ENCODE measurements at places on chromosomes 11 and 22.

GRCh38 chr11:99555486-99555885, 534.7 kb downstream of the CNTN5 start:
- DNase-seq: no peak

- DNase-seq: no peak
Observed at GRCh38 chr11:39817241-39817640, 1642.2 kb downstream of the LRRC4C start.

DNA sequence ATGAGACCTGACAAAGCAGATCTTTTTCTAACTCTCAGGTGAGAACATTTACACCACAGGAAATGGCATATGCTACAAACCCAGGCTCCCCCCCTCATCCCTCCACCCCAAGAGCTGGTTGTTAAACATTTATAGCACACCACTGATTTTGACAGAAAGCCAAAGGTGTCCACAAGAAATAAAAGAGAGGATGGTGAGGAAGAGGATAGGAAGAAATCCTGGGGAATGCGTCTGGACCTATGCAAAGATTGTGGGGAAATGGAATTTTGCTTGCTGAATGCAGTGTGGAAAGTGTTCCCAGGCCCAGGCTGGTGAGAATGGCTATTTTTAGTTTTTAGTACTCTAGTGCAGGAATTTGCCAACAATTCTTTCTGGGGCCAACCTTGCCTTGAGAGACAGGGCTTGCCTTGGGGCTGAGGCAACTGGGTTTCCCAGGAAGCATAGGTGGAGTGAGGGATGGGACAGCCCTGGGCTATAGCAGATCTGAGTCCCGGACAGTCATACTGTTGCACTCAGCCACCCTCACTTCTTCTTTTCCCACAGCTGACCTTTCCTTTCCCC, 163.9 kb downstream of the ADAMTS15 start:
- peak; percentile 72 for DNase-seq

- no peak for DNase-seq
Observed at GRCh38 chr11:83523676-83524075, 237.5 kb upstream of the CCDC90B start.

- no peak for DNase-seq
Observed at GRCh38 chr22:44995105-44995514, 14.7 kb downstream of the PHF21B start.

DNA sequence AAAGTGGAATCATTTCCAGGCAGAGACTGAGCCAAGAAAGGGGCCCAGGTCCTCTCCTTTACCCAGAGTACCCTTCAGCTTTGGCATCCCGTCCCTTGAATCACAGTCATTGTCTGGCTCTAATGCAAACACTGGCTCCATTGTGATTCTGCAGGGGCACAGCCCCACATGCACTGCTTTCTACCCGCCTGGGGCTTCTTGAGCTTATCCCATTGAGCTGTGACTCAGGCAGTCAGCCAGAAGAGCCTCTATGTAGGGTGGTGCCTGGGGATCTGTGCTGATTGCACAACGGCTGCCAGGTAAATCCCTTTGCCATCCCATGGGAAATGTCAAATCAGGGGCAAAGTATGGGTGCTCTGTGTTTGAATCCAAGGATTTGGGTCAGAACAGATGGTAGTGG, 88.9 kb downstream of the RASSF10 start:
- no peak for DNase-seq

DNA sequence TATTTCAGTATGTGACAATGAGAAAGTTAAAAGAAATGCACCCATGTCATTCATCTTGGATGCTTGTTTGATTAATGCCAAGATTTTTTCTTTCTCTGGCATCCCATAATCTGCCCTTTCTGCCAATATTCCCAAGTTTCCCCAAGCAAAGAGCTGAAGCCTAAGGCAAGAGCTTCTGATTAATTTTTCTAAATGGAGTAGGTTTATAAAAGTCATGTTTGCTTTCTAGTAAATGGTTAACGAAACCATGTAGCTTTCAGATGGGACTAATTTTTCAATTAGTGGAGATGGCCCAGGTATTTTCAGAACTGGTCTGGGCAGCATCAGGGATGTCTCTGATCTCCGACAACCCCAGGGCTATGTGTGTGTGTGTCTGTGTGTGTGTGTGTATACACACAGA, 55.3 kb downstream of the LRRC4C start:
- DNase-seq: no peak
